CD8-positive, alpha-beta T cell (primary cell): ENCODE measurements at places on chromosomes 2 and 18.

GRCh38 chr18:9808295-9809241 lies 77.2 kb upstream of the TXNDC2 start:
- DNase-seq, result no peak

DNA sequence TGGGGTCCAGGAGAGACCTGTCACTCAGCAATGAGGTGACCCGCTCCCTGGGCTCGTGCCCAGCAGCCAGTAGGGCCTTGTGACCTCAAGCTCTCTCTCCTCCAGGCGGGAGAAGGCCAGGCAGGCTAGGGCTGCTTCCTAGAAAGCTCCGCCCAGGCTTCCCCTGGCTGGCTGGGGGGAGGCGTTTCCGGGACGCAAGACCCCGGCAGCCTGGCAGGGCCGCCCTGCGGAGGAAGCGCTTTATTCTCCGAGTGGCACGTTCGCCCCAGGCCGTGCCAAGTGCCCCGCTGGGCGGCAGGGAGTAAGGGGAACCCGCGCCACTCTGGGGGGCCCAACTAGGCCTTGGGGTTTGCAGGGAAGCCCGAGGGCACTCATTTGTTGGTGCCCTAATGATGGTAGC lies 21.2 kb upstream of the EPAS1 start:
- DNase-seq, result peak; percentile 71

- DNase-seq, result peak; percentile 57
Observed at GRCh38 chr2:25309402-25309801, 32.3 kb downstream of the DNMT3A start.

- DNase-seq, result no peak
Observed at GRCh38 chr2:223654384-223654915, 52.3 kb upstream of the SCG2 start.

- no peak for DNase-seq
Observed at GRCh38 chr2:203565076-203565475, 30.0 kb upstream of the RAPH1 start.

- peak; percentile 39 for DNase-seq
Observed at GRCh38 chr18:77111951-77112746, 20.4 kb downstream of the MBP start.

DNA sequence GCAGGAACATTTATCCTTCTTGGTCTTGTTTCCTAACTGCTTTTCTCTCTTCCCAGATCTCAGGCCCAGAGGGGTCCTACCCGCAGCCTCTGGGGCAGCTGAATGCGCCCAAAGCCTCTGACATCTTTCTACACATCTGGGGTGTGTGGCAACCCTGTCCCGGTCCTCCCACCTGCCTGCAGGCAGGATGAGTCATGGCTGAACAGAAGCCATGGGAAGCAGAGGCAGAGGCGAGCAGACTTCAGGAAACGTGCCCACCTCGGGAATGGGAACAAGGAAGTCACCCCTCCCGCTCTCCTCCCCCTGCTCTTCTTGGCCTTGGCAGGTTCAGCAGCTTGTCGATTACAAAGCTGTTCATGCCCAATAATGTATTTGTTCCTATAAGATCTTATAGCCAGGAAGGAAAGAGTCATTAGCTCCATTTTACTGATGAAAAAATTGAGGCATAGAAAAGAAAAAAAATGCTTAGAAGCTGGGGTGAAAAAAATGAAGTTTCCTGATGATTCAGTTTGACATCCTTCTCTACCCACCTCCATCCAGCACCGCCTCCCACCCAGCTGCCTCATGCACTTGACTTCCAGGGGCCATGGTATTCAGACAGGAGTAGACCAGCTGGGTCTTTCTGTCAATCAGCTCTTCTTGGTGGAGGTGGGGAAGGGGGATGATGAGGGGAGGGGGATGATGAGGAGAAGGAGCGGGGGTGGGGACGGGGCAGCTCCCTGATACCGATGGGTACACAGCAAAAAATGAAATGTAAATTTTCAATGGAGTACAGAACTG lies 10.4 kb upstream of the KCNF1 start:
- DNase-seq, result no peak

DNA sequence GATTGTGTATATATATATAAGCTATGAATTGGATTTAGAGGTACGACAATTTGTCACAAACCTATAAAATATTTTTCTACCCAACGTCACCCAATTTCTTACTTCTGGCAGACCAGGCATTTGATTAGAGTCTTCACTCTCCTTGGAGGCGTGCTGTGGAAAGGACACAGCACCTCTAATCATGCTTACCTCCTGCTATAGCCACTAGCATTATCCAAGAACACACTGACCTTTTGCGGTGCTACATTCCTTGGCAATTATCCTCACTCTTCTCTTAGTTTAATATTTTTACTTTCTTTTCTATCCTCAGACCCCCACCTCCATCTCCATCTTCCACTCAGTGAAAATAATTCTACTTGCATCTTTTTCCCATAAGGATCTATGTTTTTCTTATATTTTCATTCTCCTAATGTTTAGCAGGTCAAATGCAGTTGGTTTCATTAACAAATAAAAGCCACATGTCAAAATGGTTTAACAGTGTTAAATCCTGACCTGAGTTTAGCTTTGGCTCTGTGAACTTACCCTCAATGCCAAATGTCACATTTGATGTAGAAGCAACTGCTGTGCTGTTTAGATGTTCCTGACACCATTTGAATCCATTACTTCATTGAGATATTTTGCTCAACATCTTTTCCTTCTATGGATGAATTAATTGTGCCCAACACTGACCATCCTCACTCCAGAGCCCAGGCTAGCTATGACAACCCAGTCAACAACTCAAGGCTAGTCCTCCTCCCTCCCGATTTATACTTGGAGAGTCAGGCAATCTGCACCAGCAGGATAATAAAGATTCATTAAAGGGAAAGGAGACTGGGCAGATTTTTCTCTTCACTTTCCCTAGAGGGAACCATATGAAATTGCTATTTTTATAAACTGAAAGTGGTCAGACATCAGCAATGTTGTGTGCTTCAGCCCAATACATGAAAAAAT lies 240.5 kb downstream of the MREG start:
- no peak for DNase-seq

DNA sequence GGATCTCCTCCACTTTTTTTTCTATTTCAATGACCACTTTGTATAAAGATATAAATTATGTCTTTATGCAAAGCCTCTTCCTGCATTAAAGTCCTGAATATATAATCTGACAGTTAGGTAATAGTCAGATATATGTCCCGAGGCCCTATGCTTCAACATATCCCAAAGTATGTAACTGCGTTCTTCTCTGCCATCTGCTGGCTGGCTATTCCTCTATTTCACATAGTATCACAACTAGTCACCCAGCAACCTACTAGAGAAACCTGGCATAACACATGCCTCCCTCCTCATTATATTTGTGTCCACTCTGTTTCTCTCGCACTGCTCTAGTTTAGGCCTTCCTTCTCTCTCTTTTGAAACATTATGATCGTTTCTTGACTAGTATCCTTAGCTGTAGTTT lies 640.8 kb downstream of the DPP10 start:
- DNase-seq, result no peak

- no peak for DNase-seq
Observed at GRCh38 chr2:96198921-96199320, 9.7 kb downstream of the STARD7 start.

- DNase-seq, result no peak
Observed at GRCh38 chr2:73942664-73943063, 16.0 kb downstream of the DGUOK start.

DNA sequence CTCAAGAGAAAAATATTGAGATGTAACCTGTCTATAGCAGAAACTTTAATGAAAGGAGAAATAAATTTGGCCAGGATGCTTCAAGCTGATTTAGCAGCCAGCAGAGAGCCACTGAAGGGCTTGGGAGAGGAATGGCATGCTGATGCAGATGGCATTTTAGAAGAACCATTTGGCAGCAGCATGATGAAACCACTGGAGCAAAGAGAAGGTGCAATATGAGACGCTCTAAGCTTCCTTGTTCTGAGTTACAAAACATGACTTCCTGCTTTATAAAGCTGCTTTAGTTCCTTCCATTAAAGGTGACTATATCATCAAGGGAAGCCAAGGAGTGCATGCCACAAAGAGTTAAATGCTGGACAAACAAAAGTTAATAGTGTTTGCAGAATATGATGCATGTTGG lies 189.7 kb downstream of the PID1 start:
- DNase-seq, result no peak

DNA sequence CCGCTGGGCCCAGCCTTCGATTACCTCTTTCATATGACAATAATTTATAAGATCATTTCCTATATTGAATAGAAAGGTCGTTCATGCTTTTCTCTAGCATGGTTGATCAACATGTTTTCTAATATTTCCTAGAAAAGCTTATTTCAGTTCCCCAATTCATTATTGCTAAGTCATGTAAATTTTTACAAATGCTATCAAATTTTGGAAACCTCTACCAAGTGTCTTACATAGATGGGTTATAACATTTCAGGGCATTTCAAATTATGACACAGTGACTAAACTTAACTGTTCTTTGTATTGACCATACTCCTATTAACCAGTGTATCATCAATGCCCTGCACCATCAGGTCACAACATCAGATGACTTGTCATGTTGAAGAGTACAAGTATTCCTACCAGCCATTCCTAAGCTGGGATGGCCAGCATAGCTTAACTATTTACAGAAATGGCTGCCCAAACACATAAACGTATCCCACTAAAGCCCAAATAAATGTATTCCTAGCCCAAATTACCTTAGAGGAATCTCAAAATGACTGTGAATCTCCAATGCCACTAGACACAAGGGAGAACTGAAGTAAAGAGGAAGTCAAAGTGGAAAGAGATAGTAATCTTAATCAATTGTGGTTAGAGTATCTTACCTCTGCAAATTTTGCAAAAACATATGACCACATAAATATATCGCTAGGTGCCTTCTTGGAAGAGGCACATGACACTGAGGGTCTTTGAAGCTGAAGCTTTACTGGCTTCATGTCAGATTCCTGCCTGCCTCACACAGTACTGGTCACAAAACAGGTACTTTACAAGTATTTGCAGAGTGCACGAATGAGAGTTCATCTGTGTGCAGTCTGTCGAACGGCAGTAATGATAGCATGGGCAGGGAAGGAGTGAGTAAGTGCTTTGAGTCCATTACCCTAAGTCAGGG lies 87.3 kb upstream of the TLK1 start:
- DNase-seq, result peak; percentile 44

DNA sequence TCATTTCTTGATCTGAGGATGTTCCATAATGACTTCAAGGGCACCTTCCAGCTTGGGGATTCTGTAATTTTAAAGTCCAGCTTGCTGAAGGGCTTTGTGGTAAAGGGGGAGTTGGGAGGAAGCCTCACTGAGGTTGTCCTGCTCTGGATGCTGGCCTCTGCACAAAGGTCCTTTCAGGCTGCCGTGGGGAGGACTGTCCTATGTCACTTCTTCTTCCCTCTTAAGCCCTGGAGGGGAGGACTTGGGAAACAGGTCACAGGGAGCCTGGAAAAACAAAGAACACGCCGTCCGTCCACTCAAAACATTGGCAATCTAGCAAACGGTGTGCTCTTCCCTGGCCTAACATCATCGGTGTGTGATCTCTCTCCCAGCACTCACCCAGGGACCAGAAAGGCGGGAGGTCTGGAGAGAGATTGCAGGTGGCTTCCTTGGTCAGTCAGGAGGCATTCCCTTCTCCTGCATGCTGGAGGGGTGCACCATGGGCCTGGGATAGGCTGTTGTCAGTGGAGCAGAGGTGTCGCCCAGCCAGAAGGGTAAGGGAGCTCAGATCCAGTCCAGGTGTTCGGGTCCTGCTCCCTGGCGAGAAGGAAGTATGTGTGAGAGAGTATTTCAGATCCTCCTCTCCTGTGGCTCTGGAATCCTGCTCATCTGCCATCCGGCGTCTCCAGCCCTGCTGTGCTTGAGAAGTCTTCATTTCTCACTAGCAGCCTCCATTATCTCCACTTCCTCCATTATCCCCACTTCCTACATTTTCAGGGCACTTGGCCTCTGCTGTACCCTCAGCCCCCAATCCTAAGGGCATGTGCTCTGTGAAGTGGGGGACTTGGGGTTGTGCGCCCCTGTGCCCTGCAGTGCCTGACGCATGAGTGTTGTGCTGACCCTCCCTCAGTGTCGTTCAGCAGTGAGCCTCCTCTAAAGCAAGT lies 20.1 kb downstream of the ASAP2 start:
- no peak for DNase-seq

DNA sequence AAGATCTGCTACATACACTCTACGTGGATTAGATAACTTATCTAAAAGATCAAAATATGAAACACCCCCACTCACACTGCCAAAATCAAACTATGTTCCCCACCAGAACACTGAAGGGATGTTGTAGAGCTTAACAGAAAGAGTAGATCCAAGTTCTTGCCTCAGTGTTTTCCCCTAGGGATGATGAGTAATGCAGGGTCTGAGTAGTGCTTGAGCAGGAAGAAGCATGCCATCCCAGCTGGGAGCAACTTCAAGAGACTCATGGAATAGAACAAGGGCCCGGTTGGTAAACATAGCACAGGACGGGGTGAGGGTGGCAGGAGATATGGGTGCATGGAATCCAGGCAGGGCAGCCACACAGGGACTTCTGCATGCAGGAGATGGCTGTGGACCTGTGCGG lies 74.3 kb downstream of the SNTG2 start:
- DNase-seq, result no peak

DNA sequence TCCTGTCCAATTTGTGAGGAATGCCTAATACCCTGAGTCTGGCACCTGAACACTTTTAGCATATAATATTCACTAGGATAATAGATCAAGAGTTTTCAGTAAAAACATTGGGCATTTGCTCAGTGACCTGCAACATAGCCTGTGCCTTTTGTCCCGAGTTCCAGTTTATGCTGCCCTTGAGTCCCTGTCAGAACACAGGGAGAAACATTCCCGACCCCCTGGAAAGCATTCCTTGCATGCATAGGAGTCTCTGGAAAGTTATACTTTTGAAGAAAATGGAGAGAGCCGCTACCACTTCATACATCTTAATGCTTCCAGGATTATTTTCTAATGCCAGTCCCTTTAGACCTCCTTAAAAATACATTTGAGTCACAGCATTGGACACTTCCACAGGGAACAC lies 107.3 kb downstream of the PLCL1 start:
- no peak for DNase-seq
